Urinary bladder (tissue), 4 donors: ENCODE measurements at places on chromosomes 3 and 15. TPM values are rescaled to one million over a fixed set of nuclear protein-coding genes. Genes with fewer than 3 reads are reported as not detected.

DNA sequence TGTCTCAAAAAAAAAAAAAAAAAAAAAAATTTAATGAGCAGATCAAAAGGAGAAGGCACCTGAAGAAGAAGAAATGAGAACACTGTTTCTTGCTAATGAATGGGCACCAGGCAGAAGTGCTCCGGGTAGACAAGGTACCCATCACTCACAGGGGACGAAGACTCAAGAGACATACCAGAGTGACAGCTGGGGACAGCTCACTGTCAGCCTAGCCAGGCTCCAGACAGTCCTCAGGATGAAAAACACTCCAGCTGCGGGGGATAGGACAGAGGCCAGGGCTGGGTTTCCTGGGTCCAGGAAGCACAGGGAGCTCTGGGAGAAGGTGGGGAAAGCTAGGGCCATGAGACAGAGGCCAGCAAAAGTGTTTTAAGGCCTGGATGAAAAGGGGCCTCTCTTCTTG is 48.5 kb upstream of the PARL start:
- DNase-seq: no peak

- no peak for DNase-seq
Observed at GRCh38 chr3:113825090-113825489, 13.5 kb upstream of the GRAMD1C start.

DNA sequence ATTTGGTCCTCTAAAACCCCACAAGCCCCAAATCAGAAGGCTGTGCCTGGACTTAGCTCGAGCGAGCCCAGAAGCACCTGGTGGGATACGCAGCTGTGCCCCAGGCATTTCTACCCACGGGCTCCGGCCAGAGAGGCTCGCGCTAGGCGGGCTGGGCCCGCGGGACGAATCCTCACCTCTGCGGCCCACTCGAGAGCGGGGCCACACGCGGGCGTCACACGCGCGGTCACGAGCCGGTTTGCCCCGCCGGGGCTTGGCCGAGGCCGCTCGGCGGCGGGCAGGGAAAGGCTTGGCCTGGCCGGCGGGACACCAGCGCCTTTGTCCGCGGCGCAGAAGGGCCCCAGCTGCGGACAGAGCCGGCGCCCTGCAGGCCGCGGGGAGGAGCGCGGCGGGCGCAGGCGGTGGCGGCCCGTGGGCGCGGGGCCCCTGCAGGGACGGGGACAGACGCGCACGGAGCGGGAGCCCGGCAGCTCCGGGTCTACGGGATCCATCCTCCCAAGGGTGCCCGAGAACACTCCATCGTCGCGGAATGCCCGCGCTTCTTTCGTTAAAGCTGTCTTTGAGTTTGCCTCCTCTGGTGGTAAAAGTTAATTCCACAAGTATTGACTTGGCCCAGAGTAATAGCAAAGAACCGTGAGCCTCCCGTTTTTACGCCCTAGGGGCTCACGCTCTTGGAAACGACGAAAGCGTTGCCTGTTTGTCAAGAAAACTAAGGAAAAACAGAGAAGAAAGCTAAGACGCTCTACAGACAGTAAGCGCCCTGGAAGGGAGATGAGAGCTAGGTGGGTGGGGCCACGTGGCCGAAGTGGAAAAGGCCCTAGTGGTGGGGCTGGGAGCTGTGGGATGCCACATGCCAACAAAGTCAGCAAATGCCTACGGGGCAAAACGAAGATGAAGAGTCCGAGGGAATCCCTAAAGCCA is 26.4 kb downstream of the TYRO3 start:
- no peak for DNase-seq

DNA sequence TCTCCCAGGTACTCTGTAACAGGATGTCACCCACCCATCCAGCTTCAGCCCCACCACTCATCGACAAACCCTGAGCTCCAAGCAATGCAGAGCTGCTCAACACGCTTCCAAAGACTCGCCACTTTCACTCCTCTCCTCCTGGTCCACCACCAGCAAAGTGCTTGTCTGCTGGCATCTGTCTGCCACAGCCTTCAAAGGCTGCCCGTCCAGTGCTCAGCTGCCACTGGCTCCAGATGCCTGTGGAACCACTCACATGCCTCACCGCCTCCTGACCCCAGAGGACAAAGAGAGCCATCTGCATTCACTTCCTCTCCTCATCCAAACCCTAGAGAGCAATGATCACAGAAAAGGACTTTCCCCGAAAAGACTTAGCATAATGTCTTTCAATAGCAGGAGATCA is 109.5 kb upstream of the OCA2 start:
- no peak for DNase-seq

GRCh38 chr3:183548262-183548769 is 7.2 kb downstream of the KLHL6 start:
- no peak for DNase-seq

DNA sequence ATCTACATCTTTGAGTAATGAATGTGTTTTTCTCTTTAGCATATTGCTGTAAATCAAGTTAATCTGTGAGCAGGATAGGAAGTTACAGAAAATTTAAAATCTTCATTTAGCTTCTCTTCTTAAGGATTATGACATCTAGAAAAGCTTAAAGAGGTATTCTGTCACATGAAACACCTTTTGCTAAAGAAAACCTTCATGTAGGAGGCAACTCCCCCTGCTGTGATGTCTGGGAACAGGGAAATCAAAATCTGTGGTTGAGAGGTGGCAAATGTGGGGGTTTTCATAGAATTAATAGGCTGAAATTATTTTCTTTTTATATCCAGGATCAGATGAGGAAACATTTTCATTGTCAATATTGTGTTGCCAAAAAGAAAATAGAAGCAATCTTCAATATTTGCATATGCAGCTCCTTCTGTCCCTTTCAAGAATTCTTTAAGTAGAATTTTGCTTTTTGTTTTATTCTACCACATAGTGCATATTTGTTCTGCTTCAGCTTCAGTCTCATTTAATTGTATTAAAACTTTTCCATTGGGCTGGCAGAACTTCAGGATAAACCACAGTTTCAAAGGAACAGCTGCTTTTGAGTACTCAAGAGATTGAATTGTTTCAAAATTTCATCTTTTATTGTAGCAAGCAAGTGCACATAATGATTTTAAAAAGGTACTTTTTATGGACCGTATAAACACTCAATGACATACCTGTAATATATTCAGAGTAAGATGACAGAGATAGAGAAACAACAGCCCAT is 128.4 kb downstream of the RAP2B start:
- no peak for DNase-seq

DNA sequence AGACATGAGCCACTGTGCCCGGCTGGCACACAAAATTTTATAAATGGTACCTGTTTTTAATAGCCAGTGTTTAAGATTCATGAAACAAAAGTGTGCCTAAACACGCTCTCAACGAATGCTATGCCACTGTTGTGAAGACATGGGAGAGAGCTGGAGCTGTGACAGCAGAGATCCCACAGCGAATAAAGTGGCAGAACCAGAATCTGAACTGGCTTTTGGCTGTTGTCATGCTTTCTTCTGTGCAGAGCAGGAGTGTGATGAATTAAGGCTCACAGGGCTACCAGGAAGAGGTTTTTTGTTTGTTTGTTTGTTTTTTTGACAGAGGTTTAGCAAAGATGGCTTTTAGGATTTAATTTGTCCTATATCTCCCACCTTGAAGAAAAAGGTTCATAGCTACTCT is 14.5 kb downstream of the PTPRG start:
- DNase-seq: no peak

DNA sequence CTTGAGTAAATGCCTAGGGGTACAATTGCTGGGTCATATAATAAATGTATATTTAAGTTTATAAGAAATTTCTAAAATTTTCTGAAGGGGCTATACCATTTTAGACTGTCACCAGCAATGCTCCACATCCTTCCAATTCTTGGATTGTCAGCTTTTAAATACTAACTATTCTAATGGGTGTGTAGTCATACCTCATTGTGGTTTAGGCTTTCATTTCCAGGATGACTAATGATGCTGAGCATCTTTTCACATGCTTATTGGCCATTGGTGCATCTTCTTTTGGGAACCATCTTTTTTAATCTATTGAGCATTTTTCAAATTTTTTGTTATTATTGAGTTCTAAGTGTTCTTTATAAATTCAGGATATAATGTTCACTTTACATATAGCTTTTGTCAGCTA is 52.5 kb upstream of the CORO2B start:
- DNase-seq: no peak

GRCh38 chr3:26312816-26313215 is 309.8 kb upstream of the LRRC3B start:
- no peak for DNase-seq

- DNase-seq: no peak
Observed at GRCh38 chr3:115804713-115805119, 181.4 kb downstream of the GAP43 start.

DNA sequence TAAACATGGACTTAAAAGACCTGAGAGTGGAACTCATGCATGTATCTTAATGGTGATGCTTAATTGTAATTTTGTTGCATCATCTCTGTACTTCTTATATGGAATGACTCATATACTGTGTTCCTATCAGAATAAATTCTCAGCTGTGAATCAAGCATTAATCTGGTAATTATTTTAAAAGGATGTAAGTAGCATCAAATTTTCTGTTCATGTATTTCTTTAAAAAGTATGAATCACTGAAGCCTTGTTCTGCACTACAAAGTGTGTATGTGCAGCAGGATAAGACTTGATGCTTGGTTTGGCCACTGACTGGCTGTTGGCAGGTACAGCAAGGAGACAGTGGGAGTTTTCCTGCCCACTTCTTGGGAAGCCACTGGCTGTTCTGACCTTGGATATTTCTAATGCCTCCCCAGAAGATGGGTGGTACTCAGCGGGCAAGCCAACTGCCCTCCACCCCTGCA is 123.9 kb downstream of the ANO10 start:
- no peak for DNase-seq

DNA sequence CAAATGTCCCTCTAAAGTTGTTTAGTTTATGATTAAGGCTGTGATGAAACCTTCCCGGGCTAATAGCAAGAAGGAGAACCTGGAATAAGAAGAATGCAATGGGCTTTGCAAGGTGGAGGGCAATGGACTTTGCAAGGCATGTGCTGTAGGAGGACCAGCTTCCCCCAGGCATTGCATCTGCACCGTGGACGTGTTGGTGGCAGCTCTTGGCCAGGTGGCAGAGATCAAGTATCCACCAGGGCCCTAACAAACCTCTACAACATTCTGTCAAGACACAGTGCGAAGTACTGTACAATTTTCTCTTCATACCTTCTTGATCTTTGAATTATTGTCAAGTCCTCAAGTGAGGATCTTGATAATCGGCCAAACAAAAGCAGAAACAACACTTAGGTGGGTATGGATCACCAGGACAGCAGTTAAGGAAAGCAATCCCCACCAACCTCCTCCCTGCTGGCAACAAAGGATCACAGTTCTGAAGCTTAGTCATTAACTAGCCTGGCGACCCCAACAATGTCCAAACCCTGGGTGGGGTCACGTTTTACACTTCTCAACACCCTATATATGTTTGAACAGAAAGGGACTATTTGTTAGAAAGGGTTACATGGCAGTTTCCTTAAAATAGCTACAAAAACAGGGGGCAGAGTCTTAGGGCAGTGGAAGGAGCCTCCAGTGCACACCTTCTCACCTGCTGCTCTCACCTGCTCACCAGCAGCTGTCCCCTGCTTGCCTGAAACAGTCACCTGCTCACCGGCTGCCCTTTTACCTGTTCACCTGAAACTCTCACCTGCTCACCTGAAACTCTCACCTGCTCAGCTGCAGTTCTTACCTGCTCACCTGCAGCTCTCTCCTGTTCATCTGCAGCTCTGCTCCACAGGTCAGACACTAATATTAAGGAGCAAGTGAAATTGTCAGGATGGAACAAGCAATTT is 137.9 kb upstream of the LIPC start:
- no peak for DNase-seq

DNA sequence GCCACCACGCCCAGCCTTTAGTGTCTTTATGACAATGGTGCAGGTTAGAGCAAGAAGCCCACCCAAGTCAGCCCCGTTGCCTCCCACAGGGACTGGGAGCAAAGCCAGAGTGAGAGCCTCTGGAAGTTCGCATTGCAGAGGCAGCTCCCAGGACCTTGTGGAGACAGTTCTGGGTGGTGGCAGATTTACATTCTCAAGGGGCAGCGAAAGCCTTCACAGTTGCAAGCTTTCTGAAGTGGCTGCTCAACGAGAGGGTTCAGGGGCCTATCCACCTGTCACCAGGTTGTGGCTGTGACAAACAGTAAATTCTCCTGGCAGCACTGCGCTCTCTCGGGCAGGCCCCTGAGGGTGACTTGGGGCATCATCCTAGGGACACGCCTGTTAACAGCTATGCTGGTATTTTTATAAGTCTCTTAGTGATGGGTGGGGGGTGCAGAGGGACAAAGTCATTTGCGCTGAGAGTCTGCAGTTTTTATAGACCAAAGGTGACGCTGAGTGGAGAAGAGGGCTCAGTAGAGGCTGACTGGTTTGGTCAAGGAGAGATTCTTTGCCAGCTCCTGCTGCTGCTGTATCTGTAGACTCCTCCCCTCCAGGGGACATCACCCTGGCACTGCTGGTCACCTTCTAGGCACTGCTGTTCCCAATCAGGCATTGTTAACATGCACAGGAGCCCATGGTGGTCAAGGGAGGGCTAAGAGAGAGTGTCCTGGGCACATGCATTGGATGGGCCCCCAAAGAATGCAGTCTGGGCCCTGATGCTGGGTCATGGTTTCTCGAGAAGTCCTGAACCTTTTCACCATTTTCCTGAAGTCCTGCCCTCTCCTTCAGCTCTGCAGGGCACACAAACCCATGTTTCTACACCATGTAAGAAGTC is 57.5 kb upstream of the KLF13 start:
- no peak for DNase-seq

- no peak for DNase-seq
Observed at GRCh38 chr3:133158686-133159085, 120.5 kb downstream of the TMEM108 start.

DNA sequence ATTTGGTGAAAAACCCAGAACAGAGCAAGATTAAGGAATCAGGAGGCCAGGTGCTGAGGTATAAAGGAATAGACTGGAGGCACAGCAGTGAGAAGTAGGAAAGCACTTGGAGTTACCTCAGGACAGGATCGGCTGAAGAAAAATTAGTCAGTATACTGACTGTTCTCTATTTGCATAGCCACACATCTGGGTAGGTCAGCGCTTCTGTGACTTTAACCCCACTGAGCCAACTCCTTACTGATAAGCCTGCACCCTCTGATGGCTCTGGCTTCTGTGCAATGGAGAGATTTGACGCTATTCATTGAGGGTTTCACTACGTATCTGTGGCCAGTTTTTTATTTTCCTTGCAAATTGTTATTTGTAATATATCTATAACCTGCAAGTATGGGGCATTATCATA is 22.3 kb downstream of the MECOM start:
- DNase-seq: no peak

GRCh38 chr15:87620393-87620792 is 636.1 kb downstream of the NTRK3 start:
- no peak for DNase-seq

- no peak for DNase-seq
Observed at GRCh38 chr3:156983559-156983958, 157.4 kb downstream of the LEKR1 start.

- DNase-seq: no peak
Observed at GRCh38 chr3:113006359-113007056, 15.7 kb downstream of the GTPBP8 start.

Gene CADPS
- total RNA-seq: 19.2 TPM

Gene SLC12A1
- not detected for total RNA-seq

Gene LRRFIP2
- total RNA-seq: 51.0 TPM

Gene IL12A
- 0.58 TPM for total RNA-seq

Gene TEX55
- not detected for total RNA-seq

Gene GABRA5
- total RNA-seq: 0.85 TPM

Gene TSPAN3
- total RNA-seq: 192 TPM

Gene LDHAL6B
- total RNA-seq: not detected

Gene SLC22A14
- 0.16 TPM for total RNA-seq

Gene WHAMM
- 5.2 TPM for total RNA-seq

Gene LMAN1L
- total RNA-seq: 0.85 TPM

Gene ADCY5
- total RNA-seq: 25.1 TPM

Gene CPN2
- not detected for total RNA-seq

Gene PCSK6
- 14.1 TPM for total RNA-seq

Gene IFT57
- 80.1 TPM for total RNA-seq
